ENCODE measurements at places on chromosomes 1 and 21.

GRCh38 chr21:32377991-32378390, 14.8 kb downstream of the URB1 start:
- no peak for DNase-seq

DNA sequence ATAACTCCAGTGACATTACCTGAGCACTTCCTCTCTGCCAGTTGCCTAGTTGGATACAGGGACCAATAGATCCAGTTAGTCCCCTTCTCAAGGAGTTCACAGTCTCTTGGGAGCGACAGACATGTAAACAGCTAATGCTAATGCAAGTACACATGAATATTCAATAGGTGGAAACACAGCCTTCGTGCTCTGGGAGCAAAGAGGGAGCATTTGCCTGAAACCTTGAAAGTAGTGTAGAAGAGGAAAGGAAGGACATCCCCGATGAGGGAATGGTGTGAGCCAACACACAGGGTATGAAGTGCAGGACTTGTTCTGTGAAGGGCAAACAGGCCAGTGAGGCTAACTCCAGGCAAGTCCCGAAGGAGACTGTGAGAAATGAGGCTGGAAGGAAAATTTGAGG, 3.8 kb upstream of the TMEM222 start:
- no peak for DNase-seq

DNA sequence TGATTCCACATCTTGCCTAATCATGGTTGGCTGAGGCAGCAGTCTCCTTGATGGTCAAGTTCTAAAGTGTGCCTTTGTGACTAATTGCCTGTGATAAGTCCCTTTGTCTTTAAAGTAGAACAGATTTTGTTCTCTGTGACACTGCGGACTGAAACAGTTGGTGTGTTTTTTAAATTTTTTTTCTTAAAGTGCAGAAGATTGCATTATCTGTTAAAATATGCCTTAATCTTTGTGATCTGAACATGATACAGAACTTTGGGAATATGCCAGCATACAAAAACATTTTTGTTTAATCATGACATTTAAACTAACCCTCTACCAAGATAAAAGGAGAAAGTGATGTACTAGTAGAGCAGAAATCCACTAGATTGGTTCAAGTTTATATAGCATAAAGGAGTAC, 1260.6 kb upstream of the ADGRL2 start:
- no peak for DNase-seq

GRCh38 chr1:40606978-40607377, 58.5 kb downstream of the RIMS3 start:
- no peak for DNase-seq

GRCh38 chr1:21921100-21921875, 15.8 kb downstream of the HSPG2 start:
- no peak for DNase-seq

GRCh38 chr1:243793298-243793697, 56.7 kb downstream of the AKT3 start:
- no peak for DNase-seq

DNA sequence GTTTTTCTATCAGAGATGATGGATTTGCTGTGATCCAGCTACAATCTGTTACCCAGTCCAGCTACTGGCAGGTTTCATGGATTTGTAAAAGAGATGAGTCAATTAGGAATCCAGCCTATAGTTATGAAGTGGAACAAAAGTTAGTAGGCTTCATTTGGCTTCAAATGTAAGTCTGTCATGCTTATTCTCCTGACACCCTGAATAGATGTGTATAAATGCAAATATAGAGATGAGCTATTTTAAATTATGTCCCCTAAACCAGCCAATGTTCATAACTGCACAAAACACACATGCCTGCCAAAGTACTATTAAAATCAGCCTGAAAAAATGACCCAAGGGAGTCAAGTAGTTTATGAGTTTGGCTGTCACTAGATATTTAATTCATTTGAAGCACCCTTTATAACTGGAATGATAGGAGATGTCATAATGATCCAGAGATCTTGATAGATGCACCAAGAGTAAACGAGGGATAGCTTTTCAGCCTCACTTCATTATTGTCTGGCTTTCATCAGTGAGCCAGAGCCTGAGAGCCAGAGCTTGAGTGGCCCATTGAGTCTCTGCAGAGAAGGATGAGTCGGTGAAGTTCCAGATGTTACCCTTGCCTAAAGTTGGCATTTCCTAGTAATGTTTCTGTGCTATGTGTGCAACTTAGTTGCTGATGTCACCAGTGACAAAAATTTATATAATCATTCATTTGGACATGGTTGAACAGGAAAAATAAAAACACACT, 11.8 kb upstream of the NTMT2 start:
- DNase-seq = no peak

DNA sequence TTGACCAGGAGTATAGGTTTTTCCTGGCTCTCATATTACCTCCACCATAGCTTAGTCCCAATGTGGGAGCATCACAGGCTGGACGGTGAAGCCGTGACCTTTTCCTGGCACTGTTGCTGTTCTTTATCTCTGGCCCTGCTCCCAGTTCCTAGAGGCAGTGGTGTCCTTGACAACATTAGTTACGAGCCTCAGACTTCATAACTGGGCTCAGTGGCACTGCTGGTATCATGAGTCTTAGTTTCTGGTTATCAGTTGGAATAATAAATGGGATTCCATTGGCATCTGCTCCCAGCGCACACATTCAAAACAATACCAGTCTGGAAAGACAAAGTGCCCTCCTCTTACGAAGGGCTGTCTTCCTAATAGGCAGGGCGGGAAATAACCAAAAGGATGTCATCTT, 8.0 kb downstream of the RNPEP start:
- no peak for DNase-seq

- no peak for DNase-seq
Measured at GRCh38 chr1:154623358-154623757, 15.4 kb upstream of the ADAR start.

- no peak for DNase-seq
Measured at GRCh38 chr21:37622755-37623154, 256.2 kb downstream of the DYRK1A start.

DNA sequence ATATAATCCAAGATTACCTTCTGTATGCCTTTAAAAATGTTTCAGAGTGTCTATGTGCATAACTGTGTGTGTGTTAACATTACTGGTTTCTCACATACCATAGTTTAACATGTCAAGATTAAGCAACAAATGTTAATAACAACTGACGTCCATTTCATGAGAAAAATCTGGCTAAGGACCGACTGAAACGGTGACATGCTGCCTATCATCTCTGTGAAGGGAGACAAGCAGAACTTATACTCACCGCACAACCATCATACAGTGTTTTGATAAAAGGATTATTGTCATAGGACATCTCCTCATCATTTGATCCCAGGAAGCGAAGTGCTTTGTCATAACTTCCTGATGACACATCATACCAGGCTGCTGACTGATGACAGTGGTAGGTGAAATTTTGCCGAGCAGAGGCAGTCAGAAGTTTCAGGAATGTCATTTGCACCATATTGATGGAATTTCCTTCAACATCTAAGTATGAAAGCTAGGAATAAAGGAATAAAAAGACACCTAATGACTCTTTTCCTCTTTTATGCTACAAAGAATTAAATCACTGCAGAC, 228.8 kb downstream of the COL11A1 start:
- DNase-seq = no peak

- peak; percentile 69 for DNase-seq
Measured at GRCh38 chr1:11719313-11720032, 16.5 kb upstream of the AGTRAP start.

DNA sequence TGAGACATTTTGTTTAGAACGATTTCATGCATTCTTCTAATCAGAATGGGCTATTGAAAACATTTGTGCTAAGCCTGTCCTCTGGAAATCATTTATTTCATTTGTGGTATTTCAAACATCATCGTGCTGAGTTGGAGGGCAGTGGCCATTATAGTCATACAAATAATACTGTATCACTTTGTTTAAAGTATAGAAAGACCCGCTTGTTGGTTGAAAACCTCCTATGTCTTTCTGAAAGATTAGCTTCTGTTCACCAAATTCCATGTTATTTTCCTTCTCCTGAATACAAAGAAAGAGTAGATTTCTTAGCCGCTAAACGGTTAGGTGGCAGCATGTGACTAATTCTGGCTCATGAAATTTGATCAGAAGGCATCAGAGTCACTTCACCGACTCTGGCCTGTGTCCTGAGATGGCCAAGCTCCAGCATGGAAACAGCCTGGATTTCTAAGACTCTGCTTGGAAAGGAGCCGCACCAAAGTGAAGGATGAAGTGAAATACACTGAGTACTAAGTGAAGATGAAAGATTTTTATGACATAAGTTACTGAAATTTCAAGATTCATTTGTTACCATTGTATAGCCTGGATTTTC, 355.1 kb downstream of the USP25 start:
- no peak for DNase-seq

DNA sequence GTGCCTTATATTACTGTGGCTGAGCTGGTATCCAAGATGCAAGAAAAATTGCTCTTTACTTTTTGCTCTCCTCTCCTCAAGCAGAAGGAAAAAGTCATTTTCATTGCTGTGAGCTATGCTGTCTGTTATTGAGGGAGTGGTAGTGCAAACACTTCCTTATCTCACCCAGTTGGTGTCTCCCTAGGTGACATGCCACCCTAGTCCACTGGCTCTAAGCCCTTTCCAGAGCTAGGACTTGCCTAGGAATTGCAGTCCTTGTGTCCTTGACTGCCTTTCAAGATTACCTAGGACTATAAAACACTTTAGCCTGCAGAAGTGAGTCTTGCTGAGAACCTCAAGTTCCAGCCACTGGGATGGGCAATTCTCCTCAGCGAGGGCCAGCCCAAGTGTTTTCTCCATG, 458.3 kb downstream of the MRPL39 start:
- DNase-seq = no peak

GRCh38 chr1:170166518-170167180, 20.9 kb downstream of the NTMT2 start:
- no peak for DNase-seq

DNA sequence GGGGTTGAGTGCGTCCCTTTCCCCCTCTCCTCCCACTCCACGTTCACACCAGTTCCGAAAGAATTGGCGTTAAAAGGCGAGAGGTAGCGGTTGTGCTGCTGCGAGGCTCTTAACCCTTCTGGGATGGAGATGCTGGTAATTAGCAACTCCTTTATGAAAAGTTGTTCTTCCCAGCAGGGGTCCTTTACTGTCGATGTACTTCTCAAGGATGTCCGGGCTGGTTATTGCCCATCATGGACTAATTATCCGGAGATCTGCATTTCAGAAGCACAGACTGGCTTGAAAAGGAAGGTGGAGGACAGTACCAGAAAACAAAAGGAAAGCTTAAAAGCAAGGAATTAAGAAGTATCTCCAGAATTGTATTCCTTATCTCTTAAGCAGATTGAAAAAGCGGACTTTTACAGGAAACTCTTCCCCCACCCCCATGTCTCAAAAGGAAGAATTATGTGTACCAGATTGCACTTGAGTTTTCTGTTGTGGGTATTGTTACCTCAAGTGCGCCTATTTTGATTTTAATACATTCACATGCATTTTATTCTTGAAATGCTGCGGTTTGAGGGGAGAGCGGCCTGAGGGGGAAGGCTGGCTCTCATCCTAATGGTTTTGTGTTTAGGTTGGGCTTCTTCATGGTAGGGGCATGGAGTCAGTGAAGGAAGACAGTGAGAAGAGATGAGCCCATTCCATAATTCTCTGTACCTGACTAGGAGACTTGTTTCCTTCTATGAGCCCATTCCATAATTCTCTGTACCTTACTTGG, 1.5 kb downstream of the AK4 start:
- no peak for DNase-seq

GRCh38 chr1:188761226-188761625, 1716.4 kb downstream of the BRINP3 start:
- DNase-seq = no peak
